ENCODE measurements at places on chromosomes 16 and 17.
A peak's percentile ranks its signal among the peaks of the same experiment; 100 is the strongest.

DNA sequence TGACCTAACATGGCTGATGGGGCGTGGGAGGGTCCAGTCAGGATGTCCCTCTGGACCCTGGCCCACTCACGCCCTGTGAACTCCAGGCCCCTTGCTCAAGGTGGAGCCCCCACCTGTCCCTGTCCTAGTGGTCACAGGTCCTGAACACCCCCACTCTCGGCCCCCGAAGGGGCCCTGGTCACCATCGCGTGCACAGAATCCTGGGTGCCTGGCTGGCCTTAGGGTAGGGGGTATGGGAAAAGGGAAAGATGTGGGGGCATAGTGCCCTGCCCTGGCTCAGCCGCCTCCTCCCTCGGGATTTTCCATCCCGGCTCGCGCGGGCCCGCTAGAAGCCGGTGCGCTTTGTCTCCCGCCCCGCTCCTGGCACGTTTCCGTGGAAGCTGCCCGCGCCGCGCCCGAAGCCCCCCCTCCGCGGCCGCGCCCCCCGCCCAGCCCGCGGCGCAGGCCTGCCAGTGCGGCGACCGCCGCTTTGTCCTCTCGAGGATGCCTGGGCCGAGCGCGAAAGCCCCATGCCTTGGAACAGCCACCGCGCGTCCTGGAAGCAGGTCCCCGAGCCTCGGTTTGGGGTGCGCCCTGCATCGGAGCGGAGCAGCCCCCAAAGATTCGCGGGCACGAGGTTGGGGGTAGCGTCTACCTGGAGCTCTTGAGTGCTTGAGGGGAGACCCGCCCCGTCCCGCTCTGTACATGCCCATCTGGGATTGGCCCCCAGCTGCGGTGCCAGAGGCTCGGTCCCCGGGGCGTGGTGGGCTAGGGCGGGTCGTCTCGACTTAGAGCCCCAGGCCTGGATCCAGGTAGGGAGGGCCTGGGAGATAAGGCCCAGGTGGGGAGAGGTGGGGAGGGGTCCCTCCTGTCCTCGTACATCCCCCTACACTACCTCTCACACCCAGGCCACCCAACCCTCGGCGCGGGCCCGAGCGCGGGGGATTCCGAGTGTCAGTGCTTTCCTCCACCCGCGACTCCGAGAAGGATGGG lies 1.3 kb downstream of the SMPD3 start:
- DNase-seq = no peak

DNA sequence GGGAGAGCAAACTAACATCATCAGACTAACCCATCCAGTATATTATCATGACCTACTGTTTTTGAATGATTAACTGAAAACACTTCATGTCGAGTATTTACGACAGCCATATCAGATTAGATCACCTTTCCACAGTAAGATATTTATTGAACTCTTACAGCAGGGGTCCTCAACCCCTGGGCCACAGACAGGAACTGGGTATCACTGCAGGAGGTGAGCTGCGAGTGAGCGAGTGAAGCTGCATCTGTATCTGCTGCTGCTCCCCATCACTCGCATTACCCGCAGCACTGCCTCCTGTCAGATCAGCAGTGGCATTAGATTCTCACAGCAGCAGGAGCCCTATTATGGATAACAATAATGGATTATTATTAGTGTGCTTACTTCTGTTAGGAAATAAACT lies 59.5 kb downstream of the NETO2 start:
- DNase-seq = no peak

- DNase-seq = no peak
Observed at GRCh38 chr17:21772321-21772720, 80.0 kb downstream of the KCNJ18 start.

GRCh38 chr16:88684569-88685155 lies 1.6 kb downstream of the SNAI3 start:
- no peak for DNase-seq

GRCh38 chr16:68347605-68348004 lies 36.8 kb downstream of the PRMT7 start:
- DNase-seq = no peak

DNA sequence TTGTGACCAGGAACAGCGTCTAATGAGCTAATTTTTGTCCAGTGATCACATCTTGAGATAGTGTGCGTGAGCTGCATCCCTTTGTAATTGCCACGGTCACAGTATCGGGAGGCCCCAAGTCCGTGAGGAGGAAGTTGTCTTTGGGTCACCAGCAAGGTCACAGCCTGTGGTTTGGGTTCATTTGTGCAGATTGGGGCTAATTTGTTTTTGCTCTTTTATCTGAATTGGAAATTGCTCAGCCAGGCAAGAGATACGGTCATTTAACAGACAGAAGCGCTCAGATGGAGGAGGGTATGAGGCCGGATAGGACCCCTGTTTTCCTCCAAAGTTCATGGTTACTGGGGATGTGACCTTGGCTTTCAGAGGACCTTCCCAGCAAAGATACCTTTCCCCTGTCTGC lies 174.1 kb downstream of the SNX29 start:
- DNase-seq = no peak

DNA sequence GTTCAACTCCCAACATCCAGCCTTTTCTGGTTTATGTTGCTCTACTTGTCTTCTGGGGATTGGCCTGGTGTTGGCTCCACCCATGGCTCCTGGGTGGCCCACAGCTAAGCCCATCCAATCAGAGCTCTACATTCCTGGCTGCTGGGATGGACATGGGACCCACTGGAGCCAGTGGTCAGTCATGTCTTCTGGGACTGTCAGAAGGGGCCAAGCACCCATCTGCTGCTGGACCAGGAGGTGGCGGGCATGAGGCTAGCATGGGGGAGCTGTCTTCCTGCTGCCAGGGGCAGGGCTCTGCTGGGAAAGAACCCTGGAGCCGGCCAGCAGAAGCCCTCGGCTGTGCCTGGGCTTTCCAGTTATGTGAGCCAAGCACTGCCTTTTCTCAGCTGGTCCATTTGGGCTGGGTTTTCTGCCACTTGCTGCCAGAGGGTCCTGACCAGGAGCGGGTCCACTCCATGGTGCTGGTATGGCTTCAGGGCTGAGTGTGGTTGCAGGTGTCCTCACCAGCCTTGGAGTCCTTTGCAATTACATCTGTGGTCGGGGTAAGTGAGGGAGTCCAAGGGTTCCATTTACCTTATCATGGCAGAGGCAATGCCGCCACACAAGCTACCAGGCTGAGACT lies 17.4 kb upstream of the ZNF469 start:
- no peak for DNase-seq

DNA sequence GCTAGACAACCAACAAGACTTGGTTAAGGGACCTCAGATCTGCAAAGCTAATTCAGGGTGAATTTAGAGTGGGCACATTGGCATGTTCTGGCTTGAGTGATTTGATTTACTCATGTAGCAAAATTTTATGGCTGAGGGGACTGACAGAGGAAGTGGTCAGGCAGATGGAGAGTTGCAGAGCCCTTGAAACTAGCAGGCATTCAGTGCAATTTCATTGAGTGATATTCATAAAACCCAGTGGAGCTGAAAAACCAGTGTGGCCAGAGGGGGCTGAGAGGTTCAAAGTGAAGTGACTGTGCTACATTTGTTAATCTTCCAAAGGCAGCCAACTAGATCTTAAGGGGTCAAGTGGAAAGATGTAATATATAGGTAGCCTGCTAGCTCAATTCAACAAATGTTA lies 2.2 kb upstream of the TMEM94 start:
- DNase-seq = no peak

- DNase-seq = no peak
Observed at GRCh38 chr17:50128441-50129352, 1.3 kb downstream of the SAMD14 start.

DNA sequence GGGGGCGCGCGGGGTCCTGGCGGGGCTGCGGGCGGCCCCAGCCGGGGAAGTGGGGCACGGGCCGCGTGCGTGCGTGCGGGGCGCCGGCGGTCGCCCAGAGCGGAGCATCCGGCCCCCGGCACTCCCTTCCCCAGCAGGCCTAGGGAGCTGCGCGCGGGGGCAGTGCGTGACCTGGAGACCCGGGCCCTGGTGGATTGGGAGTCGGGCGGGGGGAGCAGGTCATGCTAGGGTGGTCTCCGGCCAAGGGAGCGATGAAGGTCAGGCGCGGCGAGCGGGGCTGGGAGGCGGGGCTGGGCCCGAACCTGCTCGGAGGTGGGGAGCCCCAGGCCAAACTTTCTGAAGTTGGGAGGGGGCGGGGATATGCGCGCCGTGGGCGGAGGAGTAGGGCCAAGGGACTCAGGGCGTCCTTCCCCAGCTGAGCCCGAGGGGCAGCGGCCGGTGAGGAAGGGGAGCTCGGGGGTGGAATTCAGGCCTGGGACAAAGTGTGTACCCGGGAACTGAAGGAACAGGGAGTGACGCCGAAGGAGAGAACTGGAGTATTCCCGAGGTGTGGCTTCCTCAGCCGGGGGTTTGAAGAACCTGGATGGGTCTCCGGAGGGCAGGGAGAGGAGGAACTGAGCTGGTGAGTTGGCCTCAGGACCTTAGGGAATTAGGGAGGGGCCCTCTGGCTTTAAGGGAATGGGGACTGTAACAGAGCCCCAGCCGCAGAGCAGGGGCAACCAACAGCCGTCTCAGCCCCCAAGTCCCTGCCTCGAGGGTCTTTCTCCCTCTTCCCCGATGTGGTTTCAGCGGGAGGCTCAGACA lies 589 bp downstream of the XYLT2 start:
- peak; percentile 22 for DNase-seq

GRCh38 chr17:74460241-74460640 lies 6.2 kb upstream of the CD300A start:
- no peak for DNase-seq

DNA sequence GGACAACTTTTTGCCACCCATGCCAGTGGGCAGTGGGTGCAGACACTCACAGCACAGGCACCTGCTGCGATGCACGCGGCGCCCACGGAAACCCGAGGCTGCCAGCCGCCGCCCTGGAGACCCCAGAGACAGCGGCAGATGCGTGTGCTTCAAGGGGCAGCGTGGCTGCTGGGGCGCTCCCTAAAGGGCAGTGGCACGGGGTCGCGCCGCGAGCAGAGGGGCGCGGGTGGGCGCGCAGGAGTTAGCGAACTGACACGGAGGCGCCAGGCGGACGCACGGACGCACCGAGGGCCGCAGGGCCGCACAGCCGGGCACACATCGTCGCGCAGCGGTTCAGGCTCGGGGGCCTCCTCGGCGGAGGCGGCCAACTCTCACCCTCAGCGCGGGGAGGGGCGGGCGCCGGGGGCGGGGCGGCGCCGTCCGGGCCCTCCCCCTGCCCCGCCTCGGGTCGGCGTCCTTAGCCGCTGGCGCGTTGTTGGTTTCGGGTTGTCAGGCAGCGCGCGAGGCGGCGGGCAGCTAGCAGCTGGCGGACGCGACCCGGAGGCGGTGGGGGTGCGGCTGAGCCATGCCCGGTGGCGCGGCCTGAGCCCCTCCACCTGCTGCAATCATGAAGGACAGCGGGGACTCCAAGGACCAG lies at the start of gene KIF19:
TSS of gene KIF19 (plus strand) at position 484 of the 637 bp plus-strand sequence. CDS start at position 608, 124 bp downstream.
- peak; percentile 58 for DNase-seq

DNA sequence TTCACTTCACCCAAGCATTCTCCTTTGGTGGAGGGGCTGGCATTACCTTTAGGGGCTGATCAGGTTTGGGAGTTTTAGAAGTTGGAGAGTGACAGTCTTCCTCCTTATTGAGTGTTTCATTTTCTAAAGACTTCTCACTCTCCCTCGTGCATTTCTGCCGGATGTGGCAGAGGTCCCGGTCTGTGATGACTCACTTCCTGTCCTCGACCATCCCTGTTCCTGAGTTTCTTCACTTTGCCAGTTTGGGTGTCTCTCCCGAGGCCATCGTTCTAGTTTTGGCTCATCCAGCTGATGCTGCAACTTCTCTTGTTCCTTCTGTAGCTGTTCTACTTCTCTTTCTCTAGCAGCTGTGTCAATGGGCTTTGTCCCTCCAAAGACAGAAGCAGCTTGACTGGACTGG lies 104.3 kb downstream of the PHKB start:
- DNase-seq = peak; percentile 24

DNA sequence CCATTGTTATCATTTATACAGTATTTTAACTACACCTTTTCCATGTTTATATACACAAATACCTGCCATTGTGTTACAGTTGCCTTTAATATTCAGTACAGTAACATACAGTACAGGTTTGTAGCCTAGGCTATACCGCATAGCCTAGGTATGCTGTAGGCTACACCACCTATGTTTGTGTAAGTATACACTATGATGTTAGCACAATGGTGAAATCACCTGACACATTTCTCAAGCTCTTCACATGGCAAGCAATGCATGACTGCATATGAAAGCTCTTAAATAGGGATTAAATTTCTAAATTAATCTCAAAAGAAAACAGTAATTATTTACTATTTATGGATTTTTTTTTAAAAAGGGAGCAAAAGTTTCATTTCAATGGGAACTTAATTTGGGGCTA lies 12.0 kb downstream of the LRRC37B start:
- no peak for DNase-seq

DNA sequence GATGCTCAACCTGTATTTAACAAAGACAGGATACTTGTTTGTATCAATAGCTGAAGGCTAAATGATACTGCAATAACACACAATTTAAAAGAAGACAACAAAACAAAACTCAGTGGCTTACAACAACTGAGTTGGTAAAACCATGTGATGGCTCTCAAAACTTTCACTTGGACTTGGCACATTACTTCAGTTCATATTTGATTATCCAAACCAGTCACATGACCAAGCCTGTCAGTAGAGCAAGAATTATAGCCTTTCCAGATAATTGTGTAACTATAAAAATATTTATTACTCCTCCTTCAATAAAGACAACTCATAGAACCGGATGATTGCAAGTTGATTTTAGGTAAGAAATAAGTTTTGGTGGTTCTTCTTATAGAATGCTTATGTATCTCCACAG lies 56.8 kb downstream of the NQO1 start:
- DNase-seq = no peak

DNA sequence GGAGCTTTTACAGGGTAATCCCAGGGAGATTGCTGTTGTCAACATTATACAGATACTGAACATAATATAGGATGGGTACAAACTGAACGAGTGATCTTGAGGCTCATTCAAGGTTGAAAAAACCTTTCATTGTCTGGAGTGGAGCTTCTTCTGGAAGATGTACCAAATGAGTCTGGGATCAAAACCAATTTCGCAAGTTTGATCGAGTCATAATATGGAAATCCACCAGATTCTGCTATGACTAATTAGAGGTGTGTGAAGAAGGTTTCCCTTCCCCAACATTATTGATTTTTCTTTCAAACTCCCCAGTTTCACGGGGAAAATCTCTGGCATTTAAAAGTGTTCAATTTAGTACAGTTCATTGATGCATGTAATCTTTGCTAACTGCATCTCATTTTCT lies 324.1 kb downstream of the ZFHX3 start:
- no peak for DNase-seq

DNA sequence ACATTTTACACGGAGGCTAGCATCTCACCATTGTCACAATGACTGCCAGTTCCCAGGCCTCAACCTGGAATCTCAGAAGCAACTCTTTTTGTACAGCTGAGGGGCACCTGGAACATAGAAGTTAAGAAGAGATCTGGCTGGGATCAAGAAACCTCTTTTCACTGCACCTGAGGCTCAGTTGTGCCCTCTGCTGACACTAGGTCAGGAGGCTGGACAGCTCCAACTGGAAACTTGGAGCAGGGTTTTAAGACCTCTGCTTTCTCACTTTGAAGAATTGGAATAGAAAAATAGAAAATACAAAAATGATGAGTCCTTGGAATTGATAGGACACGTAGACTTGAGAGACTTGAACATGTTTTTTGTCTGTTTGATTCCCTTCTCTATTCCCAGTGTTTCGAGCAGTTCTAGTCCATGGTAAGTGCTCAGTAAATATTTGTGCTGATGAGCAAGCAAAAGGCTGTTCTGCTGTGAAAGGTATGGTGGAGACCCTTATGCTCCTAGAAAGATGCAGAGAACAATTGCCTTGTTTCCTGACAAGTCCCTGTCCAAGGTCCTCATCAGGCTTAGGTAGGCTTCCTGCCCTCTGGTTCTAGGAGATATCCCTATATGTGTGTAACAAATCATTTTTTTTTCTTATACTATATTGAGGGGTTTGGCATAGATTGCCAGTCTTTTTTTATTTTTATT lies 13.6 kb upstream of the PPM1D start:
- DNase-seq = no peak
